Natural killer cell (primary cell): ENCODE measurements at places on chromosomes 7 and 10. TPM values are rescaled to one million over a fixed set of nuclear protein-coding genes. Genes with fewer than 3 reads are reported as not detected.
A peak's percentile ranks its signal among the peaks of the same experiment; 100 is the strongest.

ARMC3 gene
- 0.68 TPM for total RNA-seq

CRHR2 gene
- not detected for total RNA-seq

CYREN gene
- 26.1 TPM for total RNA-seq

DNA sequence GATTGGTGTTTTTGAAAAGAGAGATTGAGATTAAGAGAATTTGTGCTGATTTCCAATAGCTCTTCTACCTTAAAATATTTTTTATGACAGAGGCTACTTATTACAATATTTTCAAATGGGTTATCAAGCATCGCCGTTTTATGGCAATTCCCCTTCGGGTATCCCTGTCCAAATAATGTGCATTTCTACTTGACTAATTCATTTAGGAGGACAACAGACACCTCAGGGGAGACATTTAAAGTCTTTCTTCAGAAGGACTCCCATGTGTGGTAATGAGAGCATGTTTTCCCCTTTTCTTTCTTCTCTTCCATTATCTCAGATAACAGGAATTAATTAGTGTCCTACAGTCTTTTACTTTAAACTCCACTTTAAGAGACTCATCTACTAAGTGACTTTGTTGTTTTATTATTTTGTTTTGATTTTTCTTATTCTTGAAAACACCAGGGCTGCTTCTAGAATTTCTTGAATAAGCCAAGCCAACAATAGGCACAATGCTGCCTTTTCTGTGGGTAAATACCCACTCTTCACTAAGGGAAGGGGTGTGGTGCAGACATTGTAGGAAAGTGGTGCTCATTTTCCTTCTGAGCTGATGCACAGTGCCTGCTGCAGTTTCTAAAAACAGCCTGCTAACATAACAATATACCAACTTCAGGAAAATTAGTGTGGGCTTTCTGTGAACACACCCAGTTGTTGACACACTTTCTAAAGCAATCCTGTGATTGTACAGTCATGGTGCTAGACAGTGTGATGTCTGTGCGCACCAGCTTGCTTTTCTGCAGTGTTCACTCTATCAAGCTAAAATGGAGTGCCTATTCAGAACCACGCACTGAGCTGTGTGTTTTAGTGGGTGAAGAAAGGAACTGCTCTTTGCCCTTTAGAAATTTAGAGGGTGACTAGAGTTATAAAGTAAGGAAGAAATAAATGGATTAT lies 597.7 kb downstream of the NRG3 start:
- no peaks in the 10 kb centered on the region for H3K36me3 ChIP-seq
- no peaks in the 10 kb centered on the region for H3K27me3 ChIP-seq
- H3K4me1 ChIP-seq = no peaks in the 10 kb centered on the region
- no peak overlapping the region for H3K4me3 ChIP-seq

GRCh38 chr7:55161154-55161687 lies 142.4 kb downstream of the EGFR start:
- H3K4me1 ChIP-seq = no peaks in the 10 kb centered on the region
- H3K36me3 ChIP-seq = no peaks in the 10 kb centered on the region

GRCh38 chr10:70557876-70558275 lies 44.7 kb downstream of the PRF1 start:
- no peak overlapping the region for H3K27ac ChIP-seq
- H3K4me1 ChIP-seq = peaks cover 43% of the 10 kb centered on the region
- H3K4me3 ChIP-seq = no peak overlapping the region
- no peak for DNase-seq
- H3K36me3 ChIP-seq = no peaks in the 10 kb centered on the region

- peak; percentile 39 for DNase-seq
- no peak overlapping the region for H3K4me3 ChIP-seq
- H3K27ac ChIP-seq = no peak overlapping the region
- no peaks in the 10 kb centered on the region for H3K36me3 ChIP-seq
- H3K27me3 ChIP-seq = no peaks in the 10 kb centered on the region
- H3K4me1 ChIP-seq = no peaks in the 10 kb centered on the region
Observed at GRCh38 chr7:12490107-12490688, 80.3 kb upstream of the SCIN start.

- no peak overlapping the region for H3K4me3 ChIP-seq
- H3K27me3 ChIP-seq = no peaks in the 10 kb centered on the region
- no peaks in the 10 kb centered on the region for H3K36me3 ChIP-seq
- DNase-seq = no peak
Observed at GRCh38 chr7:155988416-155988815, 176.2 kb upstream of the SHH start.

- H3K27me3 ChIP-seq = no peaks in the 10 kb centered on the region
- no peak overlapping the region for H3K27ac ChIP-seq
- H3K36me3 ChIP-seq = no peaks in the 10 kb centered on the region
Observed at GRCh38 chr10:24706479-24707118, 17.1 kb downstream of the ARHGAP21 start.

DNA sequence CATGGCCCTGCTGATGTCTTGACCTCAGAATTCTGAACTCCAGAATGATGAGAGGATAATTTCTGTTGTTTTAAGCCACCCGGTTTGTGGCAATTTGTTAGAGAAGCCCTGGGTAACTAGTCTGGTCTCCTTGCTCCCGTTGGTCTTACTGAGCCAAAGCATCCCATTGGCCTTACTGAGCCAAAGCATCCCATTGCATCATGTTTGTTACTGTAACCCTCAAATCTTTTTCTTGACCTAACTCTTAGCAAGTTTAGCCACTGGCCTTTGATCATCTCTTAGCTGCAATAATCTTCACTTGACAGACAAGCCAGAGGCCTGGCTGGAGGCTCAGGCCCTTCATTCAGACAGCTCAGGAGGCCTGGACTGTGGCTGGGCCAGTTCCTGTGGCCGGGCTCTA lies 21.8 kb downstream of the TBXAS1 start:
- no peak overlapping the region for H3K27ac ChIP-seq
- DNase-seq = no peak
- no peaks in the 10 kb centered on the region for H3K36me3 ChIP-seq
- H3K4me1 ChIP-seq = peaks cover 26% of the 10 kb centered on the region
- no peak overlapping the region for H3K4me3 ChIP-seq

DNA sequence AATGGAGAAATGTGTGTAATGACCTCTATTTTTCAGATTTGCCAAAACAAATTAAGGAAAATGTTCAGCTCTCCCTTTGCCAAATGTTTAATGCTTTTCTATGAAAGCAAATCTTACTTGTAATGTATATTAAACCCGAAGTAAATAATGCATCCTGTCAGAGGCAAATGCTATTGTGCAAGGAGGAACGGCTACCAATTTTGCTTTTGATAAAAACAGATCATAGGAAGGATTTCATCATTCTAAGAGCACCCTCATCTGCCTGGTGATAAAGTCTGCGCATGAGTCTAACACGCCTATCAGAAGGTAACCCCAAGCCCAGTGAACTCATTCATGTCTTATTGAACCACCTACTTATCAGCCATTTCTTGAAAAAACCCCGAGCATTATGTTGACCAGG lies 412.4 kb upstream of the MKI67 start:
- no peak overlapping the region for H3K27ac ChIP-seq
- H3K4me3 ChIP-seq = no peak overlapping the region
- no peak for DNase-seq

GRCh38 chr7:127366680-127367079 lies 25.8 kb downstream of the ZNF800 start:
- no peaks in the 10 kb centered on the region for H3K4me1 ChIP-seq
- H3K27ac ChIP-seq = no peak overlapping the region
- peaks cover 61% of the 10 kb centered on the region for H3K36me3 ChIP-seq
- no peak for DNase-seq
- H3K27me3 ChIP-seq = no peaks in the 10 kb centered on the region

GRCh38 chr10:72702868-72703581 lies 11.1 kb downstream of the MCU start:
- H3K36me3 ChIP-seq = no peaks in the 10 kb centered on the region
- no peak overlapping the region for H3K4me3 ChIP-seq
- DNase-seq = no peak
- H3K4me1 ChIP-seq = no peaks in the 10 kb centered on the region
